Activated gamma-delta T cell treated with anti-CD3 and anti-CD28 coated beads, Interleukin-2, amount 50 U/mL, for 16 hours (primary cell): ENCODE measurements at places on chromosomes 11 and 22.

DNA sequence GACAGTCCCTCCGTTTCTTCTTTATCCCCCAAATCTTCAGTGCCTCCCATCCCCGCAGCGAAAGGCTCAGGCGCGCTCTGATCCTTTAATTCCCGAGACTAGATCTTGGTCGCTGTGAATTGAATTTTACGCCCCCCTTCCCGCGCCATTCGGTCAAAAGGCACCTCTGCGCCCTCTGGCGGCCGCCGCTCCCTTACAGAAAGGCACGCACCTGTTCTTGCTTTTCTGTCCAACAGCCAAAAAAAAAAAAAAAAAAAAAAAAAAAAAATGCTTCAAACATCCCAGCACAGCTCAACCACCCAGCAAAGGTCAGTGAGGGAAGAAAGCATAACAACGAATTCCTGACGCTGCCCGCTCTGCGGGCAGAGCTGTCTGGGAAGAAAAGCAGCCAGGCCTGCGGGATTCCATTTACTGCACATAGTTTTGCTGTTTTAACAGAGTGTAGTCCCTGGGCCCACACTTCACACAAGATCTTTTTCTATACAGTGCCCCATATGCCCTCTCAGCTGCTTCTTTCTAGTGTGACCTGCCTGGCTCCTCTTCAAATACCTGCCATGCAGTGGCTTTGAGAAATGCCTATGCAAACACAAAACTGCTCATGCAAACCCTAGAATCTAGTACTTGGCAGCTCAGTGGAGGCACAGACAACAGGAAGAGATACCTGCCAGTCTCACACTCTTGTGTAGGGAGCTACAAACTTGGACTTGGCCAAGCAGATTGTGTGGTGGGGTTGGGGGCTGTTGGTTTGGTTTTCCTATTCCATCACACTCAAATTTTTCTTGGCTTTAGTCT, 1.3 kb upstream of the ESAM start:
- DNase-seq: peak; percentile 81

GRCh38 chr22:48868554-48868953, 959.1 kb downstream of the BRD1 start:
- DNase-seq: no peak

- DNase-seq: no peak
These were observed 90.6 kb downstream of the MPPED1 start for GRCh38 chr22:43502306-43502874.

- DNase-seq: no peak
These were observed 24.9 kb downstream of the USH1C start for GRCh38 chr11:17519061-17519885.

DNA sequence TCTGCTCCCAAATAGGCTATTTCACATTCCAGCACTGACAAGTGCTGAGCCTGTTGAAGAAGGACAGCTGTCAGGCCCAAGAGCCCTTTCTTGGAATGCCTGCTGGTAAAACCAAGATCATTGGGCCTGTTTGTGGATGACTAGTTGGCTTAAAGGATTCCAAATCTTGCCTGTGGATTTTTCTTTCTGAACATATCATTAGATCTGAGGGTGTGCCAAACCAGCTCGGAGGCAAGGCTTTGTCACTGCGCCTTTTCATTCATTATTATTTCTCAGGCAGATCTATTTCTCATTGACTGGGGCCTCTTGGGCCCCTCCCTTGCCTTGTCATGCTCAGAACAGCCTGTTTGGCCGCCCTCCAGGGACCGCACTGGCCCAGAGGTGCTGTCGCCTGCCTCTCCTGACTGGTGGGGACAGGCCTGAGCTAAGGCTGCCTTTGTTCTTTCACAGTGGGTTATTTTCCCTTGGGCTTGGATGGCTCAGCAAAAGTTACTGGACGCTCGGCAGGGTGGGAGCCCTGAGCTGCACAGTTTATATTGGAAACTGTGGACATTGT, 222.7 kb upstream of the SESN3 start:
- no peak for DNase-seq

GRCh38 chr11:76225122-76225611, 18.9 kb upstream of the WNT11 start:
- DNase-seq: no peak

DNA sequence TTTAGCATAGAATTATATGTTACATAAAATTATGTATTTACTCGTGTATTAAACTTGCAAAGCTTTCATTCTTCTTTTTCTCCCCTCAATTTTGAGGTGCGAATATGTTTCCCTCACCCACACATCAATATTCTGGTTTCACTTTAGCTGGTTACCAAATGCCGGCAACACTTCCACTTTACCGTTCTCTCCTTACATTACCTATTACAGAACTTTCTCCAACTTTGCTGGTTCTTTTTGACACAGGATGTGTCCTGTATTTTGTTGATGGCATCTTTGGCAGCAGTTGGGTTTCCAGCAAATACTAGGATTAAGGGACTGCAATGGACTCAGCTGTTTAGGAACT, 84.9 kb downstream of the PRR5L start:
- DNase-seq: no peak

GRCh38 chr11:121029813-121030445, 6.0 kb downstream of the TBCEL start:
- no peak for DNase-seq

DNA sequence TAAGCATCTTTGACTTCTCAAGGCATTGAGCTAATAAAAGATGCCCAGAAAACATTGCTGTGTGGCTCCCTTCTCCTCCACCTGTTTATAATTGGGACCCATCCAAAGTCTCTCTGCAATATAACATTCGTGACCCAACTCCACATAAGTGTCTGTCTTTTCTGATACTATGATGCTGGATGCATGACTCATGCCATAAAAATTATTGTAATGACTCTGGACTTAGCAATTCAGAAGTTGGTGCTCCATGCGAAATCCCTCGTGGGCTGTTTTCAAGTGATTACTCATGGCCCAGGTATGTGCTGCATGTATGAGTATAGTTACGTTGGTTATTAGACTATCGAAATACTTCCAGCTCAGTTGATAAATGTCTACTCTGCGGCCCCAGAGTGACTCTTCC, 11.7 kb downstream of the FJX1 start:
- DNase-seq: no peak

DNA sequence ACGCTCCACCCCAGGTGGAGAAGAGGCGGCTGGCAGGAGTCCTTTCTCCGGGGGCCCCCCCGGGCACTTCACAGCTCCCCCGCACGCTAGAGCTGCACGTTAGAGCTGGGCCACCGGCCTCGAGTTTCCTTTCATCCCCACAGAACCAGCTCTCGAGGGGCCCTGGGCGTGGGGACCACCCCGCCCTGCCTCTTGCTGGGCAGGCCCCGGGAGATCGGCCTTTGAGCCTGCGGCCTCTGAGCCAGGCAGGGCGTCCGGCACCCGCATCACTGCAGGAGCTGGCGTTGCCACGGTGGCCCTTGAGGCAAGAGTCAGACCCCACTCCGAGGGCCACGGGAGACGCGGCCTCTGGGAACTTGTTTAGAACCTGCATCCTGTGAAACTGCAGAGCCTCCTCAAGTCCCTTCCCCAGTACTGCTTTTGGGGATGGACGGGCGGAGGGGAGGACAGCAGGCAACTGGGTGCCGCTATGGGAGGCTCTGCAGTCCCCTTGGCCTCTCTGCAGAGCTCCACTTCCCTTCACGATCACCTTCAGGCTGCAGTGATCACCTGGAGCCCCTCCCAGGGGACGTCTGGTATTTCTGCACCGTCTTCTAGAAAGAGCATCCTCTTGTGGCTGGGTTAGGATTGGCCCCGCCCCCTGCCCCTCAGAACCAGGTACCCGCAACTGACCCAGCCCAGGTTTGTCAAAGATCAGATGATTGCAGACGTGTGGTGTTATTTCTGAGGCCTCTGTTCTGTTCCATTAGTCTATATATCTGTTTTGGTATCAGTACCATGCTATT, 13.9 kb upstream of the GAL start:
- no peak for DNase-seq

DNA sequence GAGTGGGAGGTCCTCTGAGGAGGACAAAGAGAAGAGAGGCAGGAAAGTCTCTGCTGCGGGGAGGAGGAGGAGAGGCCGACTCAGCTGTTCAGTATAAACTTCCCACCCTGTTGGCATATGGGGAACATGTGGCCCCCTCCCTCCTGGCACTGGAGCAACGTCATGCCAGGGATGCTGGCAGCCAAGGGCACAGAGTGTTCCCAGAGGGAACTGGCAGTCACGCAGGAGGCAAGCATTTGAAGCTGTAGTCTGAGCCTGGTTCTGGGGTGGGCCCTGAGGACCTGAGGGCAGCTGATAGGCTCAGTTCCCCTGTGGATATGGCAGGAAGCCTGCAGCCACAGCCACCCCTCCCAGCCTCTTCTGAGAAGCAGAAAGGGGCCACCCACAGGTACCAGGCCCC, 67.1 kb upstream of the TSPAN18 start:
- no peak for DNase-seq

DNA sequence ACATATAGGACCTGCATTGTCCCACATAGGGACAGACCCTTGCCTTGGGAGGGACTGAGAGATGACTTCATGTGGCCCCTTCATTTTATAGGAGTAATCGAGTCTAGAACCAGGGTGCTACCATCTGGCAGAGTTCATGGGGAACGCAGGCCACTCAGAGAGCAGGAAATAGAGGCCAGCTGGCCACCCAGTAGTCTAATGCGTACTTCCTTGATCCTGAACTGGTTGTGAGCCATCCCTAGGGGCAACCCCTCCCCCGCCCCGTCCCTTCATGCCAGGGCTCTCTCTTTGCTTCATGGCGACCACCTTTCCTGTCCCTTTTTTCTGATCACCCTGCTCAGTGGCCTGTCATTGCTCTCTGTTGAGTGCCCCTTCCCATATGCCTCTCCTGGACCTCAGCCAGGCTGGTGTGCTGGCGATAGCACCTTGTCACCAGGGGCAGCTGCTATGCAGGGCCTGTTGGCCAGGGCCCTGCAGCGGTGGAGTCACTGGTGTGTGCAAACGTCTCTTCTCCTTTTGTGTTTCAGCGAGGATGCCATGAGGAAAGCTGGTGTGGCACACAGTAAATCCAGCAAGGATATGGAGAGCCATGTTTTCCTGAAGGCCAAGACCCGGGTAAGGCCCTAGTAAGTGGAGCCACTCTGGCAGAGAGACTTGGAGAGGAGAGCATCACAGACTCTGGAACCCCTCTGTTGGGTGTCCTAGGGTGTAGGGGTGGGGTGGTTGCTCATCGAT, 29.3 kb downstream of the MED15 start:
- DNase-seq: no peak

DNA sequence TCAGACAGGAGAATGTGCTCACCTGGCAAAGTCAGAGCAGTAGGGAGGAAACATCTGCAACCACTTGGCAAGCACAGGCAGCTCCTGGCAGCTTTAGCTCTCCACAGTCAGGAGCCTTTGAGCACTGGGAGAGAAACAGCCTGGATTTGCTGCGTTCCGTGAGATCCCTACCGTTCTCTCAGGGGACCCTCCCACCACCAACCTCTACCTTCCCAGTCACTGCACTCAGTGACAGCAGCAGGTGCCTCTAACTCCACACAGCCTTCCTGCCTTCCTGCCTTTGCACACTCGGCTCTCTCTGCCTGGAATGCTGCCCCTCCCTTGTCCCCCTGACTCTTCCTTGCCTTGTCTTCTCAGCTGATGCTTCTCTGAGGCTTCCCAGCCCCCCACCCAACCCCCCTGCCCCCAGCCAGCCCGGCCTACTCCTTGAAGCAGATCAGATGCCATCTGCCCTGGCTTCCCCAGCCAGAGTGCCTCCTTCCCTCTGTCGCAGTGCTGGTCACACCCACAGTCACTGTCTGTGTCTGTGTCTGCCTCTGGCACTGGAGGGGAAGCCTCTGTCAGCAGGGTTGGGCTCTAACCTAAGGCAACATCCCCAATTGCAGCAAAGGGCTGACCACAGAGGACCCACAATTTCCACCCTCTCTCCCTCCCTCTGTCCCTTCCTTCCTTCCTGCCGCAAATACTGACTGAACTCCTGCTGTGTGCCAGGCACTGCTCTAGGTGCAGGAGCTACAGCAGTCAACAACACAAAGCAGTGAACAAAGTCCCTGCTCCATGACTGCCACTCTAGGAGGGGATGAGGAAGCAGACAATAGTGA, 14.9 kb upstream of the TSKU start:
- no peak for DNase-seq
